Activated T-helper 1 cell treated with Interleukin-2 at 50 U/mL for 16 hours (primary cell): ENCODE measurements at places on chromosomes 11 and 22.

DNA sequence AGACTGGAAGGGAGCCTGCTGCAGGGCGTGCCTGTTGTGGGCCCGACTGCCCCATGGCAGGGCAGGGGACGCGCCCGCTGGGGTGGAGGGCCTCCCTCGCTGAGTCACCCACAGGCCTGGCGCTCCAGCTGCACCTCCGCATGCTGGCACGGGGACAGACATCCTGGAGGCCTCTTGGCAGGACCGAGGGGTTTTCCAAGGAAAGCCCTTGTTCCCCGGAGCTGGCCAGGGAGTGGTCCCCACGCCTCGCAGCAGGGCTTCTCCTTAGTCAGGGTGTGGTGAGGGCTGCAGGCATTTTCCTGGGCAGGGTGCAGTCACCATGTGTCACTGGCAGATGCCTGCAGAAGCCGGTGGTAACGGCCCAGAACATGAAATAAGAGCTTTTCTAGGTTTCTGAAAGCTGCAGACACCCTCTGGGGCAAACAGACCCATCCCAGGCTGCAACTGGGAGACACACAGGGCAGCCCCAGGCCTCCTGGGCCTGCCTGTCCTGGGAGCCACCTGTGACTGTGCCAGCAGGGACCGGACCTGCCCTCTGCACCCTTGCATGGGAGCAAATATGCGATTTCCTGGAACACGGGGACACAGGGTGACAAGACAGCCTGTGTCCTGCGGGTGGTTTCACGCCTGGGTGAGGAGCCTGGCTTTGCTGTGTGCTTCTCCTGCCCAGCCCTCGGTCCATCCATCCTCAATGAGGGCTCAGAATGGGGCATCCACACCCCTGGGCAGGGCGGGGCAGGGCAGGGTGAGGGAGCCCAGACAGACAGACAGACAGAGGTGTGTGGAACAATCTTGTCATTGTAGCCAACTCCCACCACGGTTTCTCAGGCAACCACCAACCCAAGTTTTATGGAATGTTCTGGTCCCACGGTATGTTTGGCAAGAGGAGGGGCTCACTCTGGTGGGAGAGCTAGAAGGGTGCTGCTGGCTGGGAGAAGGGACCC, 43.2 kb upstream of the FADD start:
- DNase-seq: no peak

DNA sequence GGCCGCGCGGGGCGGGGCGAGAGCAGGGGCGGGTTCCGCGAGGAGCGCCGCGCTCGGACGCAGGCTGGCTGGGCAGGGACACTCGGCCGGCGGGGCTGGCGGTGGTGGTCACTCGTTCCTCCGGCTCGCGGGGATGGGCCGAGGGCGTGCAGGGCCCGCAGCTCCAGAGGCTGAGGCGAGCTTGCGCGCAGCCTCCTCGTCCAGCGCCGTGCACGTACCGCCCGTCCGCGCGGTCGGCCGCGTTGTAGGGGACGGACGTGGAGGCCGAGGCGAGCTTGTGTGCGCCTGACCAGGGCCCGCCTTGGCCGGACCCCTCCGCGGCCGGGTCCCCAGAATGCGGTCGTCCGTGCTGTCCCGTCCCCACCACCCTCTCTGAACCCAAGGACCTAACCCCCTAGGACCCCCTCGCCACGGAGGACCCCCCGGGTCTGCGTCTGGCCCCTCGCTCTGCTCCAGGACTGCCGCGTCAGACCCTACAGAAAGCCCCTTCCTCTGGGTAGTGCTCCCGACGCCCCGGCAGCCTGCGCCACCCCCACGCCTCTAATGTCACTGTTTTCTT, 569 bp upstream of the YPEL1 start:
- no peak for DNase-seq

DNA sequence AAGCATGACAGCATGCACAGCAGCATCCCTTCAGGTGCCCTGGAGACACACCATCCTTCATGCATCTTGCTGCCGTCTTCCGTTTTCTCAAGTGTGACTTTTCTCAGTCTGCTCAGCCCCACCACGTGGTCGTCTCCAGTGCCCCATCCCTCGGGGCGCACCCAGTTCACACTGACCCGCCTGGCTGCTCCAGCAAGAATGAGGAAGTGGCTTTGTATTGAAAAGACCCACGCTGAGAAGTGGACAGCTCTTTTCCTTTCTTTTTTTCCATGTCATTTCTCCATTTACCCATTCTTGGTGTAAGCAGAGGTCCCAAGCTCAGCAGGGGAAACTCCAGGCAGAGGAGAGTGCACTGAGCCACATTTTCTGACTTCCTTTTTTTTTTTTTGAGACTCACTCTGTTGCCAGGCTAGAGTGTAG, 14.5 kb downstream of the SERPINH1 start:
- DNase-seq: no peak

GRCh38 chr11:5367448-5368074, 16.1 kb upstream of the OR51M1 start:
- no peak for DNase-seq

GRCh38 chr11:108670451-108670850, 5.6 kb downstream of the DDX10 start:
- DNase-seq: no peak

- no peak for DNase-seq
These were observed 450.5 kb upstream of the CCDC90B start for GRCh38 chr11:83736684-83737083.

DNA sequence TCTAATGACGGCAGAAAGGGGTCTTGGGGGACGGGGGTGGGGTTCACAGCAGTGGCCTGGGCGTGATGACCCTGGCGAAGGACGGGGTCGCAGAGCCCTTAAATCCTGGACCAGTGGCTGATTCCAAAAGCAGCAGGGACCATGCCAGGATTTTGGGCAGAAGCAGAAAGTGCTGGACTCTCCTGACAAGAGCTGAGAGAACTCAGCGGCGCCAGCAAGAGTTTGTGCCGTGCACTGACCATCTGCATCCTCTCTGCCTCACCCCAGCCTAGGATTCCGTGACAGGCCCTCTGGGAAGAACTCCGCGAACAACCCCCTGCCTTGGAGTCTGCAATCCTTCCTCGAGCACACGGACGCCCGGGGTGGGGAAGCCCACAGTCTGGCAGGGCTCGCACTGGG, 644 bp upstream of the NDUFV1 start:
- DNase-seq: no peak

- no peak for DNase-seq
These were observed 2.6 kb upstream of the P2RY6 start for GRCh38 chr11:73269459-73270015.
